Activated T-helper 9 cell treated with anti-CD3 and anti-CD28 coated beads, Interleukin-2, amount 50 U/mL, for 16 hours (primary cell): ENCODE measurements at places on chromosomes 6 and 20.

DNA sequence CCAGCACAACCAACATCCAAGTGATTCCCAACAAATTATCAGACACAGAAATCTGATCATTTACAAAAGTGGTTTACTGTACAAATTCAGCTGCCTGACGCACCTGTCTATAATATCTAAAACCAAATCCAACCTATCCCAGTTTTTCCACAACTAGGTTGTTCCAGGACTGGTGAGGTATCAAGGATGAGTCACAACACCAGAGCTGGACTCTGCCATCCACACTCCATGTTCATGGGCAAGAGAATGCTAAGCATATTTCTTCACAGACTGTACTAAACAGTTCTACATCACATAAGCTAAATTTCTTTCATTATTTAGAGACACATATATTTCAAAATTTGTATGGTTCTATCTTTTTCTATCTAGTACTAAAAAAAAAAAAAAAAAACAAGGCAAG lies 141.6 kb downstream of the BTBD9 start:
- DNase-seq, result no peak

DNA sequence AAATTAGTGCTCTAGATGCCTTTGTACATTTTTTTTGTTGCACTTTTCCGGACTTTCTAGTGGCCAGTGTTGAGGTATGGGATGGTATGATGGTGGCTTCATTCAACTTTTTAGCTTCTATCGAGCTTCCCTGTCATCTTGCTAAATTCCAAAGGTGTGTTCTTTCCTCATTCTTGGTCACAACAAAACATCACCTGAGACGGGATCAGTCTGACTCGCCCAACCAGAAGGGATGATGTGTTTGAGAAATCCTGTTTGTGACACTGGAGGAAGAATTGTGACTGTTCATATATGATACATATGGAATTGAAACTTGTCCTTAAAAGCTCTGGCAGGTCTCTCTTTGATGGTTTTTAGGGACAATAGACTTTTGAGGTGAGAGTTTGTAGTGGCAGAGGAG lies 33.8 kb downstream of the KCNS1 start:
- no peak for DNase-seq

DNA sequence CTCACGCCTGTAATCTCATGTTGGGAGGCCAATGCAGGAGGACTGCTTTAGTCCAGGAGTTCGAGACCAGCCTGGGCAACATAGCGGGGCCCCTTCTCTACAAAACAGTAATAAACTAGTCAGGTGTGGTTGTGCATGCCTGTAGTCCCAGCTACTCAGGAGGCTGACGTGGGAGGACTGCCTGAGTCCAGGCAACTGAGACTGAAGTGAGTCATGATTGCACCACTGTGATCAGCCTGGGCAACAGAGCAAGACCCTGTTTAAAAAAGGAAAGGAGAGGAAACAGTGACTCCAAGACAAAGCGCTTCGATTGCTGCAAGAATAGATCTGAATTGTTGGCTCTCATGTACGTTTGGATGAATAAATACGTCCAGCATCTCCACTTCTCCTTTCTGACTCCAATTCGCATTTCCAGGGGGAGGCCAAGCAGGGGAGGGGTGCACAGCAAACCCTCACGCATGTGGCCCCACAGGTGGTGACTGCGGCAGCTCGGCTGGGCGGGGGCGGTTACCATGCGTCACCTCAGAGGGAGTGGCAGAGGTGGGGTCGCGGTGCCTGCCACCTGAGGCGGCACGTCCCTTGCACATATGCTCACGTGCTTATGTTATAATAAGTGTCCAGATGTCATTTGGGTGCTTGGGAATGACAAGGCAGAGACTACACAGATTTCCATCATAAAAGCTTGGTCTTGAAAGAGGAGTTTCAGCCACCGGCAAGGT lies 95.1 kb upstream of the MPC1 start:
- DNase-seq, result no peak

DNA sequence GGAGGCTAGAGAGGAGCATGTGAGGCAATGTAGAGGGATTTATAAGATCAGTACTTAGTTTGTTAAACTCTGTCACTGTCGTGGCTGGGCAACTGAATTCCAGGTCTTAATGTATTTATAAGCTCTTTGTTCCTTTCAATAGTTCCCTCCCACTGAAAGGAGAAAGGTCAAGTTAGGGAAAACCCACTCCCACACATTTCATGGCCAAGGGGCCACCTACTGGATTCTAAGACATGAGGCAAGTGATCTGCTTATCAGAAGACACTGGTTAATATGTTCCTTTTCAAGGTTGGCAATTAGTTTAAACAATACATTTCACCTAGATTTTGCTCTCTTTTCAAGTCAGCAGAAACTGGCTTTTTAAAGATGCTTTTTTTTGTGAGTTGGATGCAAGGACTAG lies 5.4 kb upstream of the GSTA5 start:
- DNase-seq, result no peak

DNA sequence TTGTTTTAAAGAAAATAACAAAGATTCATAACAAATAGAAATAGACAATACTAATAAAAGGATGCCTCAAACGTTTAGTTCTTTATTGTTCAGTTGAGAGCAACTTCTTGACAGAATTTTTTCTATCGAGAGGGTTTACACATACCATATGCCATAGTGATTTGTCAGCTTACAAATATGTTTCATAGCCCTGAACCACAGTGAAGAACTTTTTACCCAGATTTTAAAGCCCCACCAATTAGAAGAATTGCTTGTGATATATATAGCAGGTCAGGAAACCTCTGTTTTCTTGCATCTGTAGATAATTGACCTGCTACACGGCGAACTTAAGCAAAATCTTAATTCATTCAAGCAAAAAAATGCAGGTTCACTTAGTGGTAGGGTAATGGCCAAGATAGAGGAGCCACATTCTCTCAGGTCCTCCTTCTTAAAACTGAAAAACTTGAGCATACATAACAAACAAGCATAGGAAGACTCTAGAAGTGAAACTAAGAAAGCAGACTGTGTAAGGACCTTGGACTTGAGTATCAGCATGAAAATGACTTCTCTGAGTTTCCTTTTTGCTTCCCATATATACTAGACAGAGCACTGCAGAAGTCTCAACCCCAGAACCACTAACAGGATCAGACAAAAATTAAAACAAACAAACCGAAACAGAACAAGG lies 39.5 kb downstream of the CRISP1 start:
- DNase-seq, result no peak

DNA sequence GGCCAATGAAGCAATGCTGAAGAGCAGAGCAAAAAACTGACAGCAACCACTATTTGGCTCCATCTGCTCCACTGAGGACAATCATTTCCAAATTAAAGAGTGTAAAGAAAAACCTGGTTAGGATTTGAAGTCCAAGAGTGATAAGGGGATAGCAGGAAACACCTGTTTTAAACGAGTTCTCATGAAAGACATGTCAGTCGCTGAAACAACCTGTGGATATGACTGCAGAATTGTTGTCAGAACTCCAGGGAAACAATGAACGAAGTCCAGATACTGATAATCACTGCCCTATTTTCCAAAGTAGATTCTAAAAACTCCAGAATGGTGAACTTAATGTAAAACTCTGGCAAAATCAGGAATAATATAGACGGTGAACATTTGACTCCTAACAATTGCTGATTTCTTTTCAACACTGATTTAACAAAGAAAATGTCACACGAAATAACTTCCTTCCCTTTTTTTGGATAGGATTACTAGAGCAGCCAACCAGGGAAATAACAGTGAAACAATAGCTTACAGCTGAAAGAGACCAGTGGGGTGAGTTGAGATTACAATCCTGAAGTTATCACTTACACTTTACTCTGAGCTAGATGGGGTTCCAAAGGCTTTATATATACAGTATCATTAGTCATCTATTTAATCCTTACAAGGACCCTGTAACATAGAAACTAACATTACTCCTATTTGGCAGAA lies 83.7 kb downstream of the ELOVL5 start:
- no peak for DNase-seq

- no peak for DNase-seq
These were observed 54.9 kb downstream of the RPP40 start for GRCh38 chr6:4948781-4949450.

GRCh38 chr20:34515484-34516246 lies 557 bp upstream of the DYNLRB1 start:
- peak; percentile 58 for DNase-seq

DNA sequence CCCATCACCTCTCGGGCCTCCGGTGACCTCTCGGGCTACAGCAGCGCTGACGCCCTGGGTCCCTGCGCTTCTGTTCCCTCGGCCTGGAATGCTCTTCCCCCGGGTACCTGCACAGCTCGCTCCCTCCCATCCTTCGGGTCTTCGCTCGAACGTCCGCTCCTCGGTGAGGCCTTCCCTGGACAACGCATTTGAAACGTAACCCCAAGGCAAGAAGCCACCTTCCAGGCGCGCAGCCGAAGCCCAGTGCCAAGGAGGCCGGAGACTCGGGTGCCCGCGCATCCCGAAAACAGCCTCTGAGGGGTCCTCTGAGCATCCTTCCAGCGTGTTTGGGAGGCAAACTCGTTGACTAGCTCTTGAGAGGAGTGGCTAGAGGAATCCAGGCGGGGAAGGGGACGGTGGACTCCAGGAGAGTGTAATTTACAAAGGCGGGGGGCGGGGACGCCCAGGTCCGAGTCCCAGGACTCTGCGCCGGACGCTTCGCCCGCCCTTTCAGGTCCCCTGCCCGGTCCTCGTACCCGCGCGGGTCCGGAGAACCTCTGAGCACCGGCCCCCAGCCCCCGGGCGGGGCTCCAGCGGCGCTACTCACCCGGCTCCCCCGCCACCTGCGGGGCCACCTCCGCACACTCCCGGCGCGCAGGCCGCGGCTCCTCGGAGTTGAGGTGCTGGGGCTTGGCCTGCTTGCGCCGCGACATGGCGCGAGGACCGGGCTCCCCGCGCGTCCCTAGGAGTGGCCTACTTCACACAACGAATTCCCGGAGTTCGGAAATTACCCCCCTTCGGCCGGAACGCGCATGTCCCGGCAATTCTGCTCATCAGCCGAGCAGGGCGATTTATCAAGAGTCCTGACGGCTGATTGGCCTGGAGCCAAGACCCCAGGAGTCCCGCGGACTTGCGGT lies 86.8 kb downstream of the ZFP64 start:
- no peak for DNase-seq

DNA sequence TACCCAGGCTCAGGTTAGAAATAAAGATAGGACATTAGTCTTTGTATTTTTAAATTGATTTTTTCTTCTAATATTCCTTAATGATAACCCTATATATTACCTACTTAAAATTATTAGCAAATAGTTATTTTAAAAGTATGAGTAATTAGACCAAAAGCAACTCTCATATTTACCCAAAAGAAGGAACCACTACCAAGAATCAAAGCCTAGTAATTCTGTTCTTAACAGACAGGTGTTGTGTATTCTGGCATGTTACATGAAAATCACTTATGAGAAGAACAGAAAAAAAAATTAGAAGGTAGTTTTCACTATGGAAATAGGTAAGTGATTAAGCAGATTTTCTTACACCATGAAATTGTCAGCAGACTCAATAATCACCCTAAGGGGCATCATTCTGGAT lies 105.1 kb downstream of the ATG5 start:
- no peak for DNase-seq

- DNase-seq, result no peak
These were observed 52.7 kb downstream of the TXLNB start for GRCh38 chr6:139239064-139239463.

DNA sequence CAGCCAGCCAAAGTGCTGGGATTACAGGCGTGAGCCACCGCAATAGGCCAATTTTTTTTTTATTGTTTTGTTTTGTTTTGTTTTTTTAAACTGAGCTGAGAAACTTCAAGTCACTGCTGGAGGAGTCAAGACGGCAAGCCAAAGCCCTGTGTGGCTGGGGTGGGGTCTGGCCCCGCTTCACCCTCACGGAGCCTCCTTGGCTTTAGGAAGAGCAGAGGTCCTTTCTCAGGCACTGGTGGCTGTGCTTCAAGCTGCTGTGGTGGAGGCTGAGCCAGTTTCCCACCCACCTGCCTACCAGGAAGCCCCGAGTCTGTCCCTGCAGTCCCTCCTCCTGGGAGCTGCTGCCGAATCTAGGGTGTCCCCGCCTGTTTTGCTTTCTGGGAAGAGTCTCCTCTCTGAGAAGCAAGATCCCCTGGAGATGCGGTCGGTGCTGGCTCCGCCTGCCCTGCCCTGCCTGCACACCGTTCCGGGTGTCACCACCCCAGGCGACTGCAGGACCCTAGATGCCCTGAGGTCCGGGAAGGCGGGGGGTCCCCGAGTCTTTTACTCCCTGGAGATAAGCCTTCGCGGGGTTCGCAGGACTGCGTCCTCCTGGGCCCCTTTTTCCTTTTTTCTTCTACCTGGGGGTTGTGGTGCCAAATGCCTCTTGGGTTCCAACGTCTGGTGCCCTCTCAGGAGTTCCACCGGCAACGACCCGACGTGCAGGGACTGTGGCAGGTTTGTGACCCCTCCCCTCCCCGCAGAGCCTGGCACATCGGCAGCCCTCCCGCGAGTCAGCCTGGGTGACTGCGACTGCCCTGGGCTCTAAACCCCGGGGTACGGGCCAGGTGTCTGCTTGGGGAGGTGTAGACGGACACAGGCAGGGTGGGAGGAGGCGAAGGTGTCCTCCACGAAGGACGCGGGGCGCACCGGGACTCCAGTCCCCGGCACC lies 100.7 kb downstream of the TAF4 start:
- no peak for DNase-seq

DNA sequence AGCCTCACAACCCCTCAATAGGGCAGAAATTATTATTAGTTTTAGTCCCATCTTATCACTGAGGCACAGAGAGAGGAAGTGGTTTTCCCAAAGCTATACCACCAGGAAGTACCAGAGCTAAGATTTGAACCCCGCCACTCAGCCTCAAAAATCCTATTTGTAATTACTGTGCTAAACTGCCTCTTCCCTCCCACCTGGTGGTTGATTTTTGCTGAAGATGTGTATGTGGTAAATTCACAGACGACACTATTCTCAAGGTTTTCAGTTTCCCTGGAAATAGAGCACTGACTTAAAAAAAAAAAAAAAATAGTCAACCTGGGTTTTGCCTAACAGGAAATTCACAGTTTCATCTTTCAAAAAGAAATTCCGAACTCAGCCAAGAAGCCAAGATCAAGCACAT lies 57.9 kb downstream of the TSHZ2 start:
- DNase-seq, result no peak

- no peak for DNase-seq
These were observed 64.5 kb downstream of the LIN28B start for GRCh38 chr6:105021399-105021798.

GRCh38 chr6:35808688-35809087 lies 3.5 kb downstream of the LHFPL5 start:
- no peak for DNase-seq
